Endodermal cell (in vitro differentiated cells): ENCODE measurements at places on chromosomes 3 and 15. TPM values are rescaled to one million over a fixed set of nuclear protein-coding genes. Genes with fewer than 3 reads are reported as not detected.
A peak's percentile ranks its signal among the peaks of the same experiment; 100 is the strongest.

DNA sequence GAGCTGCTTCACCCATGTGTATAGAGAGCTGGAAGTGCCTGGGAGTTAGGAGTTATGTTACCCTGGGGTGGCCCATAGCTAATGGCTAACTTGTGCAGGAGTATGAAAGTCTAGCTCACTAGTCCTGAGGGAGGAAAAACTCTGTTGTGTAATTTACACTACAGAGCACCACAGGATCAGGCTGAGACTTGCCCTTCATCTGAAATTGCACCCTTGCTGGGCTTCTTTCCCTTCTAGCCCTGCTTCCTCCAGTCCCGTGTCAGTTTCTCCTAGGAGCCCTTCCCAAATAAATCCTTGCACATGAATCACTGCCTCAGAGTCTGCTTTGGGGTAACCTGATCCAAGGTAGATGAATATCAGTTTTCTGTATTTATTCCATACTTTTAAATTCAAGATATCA, 40.0 kb downstream of the CTXND1 start:
- no peak for DNase-seq

GRCh38 chr3:12437861-12438260, 46.4 kb upstream of the TSEN2 start:
- DNase-seq, result peak; percentile 48

DNA sequence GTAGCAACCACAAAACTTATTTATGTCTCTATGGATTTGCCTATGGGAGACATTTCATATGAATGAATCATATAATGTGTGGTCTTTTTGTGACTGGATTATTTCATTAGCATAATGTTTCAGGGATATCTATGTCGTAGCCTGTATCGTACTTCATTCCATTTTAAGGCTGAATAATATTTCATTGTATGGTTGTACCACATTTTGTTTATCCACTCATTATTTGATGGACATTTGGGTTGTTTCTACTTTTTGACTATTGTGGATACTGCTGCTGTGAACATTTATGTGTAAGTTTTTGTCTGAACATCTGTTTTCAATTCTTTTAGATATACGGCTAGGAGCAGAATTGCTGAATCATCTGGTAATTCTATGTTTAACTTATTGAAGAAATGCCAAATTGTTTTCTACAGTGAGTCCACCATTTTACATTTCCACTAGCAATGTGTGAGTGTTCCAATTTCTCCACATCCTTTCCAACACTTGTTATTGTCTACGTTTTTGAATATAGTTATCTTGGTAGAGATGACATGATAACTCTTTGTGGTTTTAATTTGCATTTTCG, 134.4 kb upstream of the DAZL start:
- no peak for DNase-seq

DNA sequence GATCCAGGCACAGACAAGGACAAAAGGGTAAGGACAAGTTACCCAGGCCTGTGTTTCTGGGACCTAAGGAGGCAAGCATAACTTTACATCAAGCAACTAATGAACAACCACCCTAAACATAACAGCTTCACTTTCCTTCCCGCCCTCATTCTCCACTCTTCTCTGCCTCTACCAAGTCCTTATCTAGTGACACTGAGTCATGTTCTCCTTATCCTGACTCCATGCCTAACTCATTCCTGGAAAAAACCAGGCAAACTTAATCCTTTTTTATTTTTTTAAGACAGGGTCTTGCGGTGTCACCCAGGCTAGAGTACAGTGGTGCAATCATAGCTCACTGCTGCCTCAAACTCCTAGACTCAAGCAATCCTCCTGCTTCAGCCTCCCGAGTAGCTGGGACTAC, 44.5 kb downstream of the TMEM44 start:
- DNase-seq, result no peak

- no peak for DNase-seq
Measured at GRCh38 chr3:189076449-189076848, 95.3 kb upstream of the TPRG1 start.

The PPARG gene
- total RNA-seq, result 1.5 to 5.6 TPM (median 4.5 TPM) in 3 replicates
